ENCODE measurements at places on chromosomes 7 and 10.

GRCh38 chr10:125828311-125828710, 5.0 kb downstream of the BCCIP start:
- no peak for DNase-seq

DNA sequence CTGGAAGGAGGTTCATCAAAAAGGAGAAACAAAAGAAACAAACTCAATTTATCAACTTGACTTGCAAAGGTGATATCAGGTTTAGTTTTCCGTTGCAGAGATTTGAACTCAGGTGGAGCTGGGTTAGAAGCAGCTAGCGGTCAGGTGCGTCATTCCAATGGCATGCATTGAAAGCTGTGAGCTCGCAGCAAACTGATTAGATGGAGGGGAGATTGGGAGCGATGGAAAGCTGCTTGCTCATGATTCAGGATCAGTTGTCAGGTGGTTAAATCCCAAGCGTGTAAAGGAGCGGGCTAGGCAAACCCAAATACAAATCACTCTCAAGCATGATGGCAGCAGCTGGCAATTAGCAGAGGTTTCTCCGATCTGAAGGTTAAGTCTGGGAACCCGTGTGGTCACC, 49.3 kb upstream of the AFAP1L2 start:
- DNase-seq: no peak

DNA sequence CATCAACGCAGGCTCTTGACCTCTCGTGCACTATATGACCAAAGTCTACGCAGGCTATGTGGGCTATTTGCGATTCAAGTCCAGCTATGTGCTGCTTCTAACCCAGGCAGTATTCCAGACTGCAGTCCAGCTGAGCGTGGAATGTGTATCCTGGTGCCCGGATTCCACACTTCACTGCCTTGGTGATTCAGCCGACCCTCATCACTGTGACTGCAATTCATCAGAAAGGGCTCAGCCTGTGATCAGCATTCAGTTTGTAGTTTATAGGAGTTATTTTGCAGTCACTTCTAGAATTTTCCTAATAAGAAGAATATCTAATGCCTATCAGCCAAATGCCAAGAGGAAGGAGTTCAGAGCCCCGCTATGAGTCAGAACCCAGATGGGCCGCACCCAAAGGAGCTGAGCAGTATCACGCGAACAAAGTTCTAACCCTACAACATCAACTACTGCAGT, 119.8 kb upstream of the LANCL2 start:
- DNase-seq: no peak

- no peak for DNase-seq
Observed at GRCh38 chr7:12161146-12161545, 49.9 kb upstream of the TMEM106B start.

DNA sequence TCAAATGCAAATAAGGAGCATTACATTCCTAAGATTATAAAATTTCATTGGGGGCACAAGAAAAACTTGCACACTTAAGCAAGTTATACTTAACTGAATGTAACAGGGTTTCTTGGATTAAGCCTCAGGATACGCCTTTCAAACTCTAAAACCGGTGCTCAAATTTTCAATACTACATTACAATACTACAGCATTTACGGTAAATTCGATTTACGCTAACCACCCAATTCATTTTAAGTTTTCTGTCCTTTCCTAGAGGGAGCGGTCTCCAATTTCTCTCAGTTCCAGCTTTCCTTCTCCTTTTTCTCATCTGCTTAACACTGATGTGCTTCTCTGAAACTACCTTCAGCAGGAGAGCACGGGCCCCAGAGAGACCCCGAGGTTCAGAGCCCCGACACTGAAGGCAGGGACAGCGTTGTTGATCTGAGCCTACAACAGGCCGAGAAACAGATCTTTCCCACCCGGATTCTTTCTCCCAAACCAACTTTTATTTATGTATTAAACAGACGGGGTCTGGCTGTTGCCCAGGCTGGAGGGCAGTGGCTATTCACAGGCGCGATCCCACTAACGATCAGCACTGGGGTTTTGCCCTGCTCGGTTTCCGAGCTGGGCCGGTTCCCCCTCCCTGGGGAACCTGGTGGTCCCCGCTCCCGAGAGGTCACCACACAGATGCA, 798 bp downstream of the ZNF425 start:
- no peak for DNase-seq
